ENCODE measurements at places on chromosomes 2 and 18. TPM values are rescaled to one million over a fixed set of nuclear protein-coding genes. Genes with fewer than 3 reads are reported as not detected.

The NEU4 gene
- total RNA-seq: not detected

The GPR148 gene
- total RNA-seq: 0.44 TPM

The CDH19 gene
- total RNA-seq: 0.20 TPM

The SULT1C2 gene
- 6.4 TPM for total RNA-seq

The CHN1 gene
- 1.8 TPM for total RNA-seq

The KCNJ13 gene
- total RNA-seq: 0.37 TPM

The ERCC3 gene
- 22.3 TPM for total RNA-seq

- DNase-seq: no peak
Measured at GRCh38 chr2:60473546-60473945, 79.9 kb downstream of the BCL11A start.

DNA sequence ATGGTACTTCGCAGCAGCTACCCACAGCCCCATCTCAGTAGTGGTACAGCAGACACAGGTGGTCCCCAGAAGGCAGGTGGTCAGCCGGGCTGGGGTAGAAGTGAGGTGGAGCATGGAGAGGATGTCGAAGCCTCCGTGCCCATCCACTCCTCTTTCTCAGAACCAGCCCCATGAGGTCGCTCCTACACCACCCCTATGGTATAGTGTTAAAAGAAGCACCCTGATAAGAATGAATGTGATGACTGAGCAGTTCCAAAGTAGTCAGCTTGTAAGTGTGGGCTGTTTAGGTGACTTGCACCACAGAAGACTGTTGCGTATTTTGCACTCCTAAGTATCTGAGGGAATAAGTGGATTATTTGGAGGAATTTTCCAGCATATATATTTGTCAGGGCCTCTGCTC lies 111.3 kb downstream of the WDSUB1 start:
- DNase-seq: no peak

- DNase-seq: no peak
Measured at GRCh38 chr2:134504586-134505336, 214.0 kb downstream of the TMEM163 start.

GRCh38 chr2:59665021-59665420 lies 888.4 kb downstream of the BCL11A start:
- DNase-seq: no peak

DNA sequence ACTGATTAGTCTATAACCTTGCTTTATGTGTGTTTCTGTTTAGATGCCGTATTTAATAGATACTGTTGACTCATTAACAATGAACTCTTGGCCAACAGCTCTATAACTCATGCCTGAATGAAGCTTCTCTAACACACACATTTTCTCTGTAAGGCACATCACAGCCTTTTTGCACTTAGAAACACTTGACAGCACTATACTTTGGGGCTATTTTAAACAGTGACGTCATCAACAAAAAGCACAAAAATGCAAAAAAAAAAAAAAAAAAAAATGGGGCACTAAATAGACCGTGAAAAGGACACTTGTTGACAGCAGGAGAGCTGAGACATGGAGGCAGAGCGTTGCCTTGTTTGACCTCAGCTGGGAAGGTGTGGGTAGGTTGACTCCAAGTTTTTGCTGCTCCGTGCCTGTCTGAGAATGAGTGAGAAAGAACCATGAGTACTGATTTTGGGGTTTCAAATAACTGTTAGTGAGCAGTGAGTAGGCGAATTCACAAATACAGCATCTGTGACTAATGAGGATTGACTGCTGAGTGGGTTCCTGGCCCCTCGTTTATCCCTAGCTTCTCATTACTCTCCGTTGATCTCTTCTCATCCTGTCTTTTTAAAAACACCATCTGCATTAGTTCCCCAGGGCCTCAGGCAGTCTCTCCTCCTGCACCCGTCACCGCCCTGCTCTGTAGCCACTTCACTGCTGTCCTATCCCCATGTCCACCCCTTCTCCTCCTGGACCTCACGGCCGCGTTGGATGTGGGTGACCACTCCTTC lies 24.4 kb downstream of the SPP2 start:
- no peak for DNase-seq

- DNase-seq: no peak
Measured at GRCh38 chr2:99821039-99821438, 321.4 kb downstream of the AFF3 start.

DNA sequence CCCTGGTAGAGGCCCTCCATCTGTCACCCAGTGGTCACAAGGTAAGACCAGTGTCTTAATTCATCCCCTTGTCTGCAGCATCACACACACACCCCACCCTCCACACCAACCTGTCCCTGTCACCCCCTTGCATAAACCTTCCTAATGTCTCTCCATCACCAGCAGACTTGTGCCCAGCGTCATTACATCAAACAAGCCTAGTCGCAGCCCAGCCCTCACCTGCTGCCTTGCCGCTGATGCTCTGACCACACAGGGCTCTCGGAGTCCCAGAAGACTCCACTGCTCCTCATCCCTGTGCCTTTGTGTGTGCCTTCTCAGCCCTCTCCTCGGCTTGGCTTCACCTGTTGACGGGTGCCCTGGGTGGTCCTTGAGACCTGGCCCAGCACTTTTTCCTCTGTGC lies 171.2 kb downstream of the GLI2 start:
- DNase-seq: no peak

GRCh38 chr18:63951302-63951705 lies 2.2 kb downstream of the HMSD start:
- no peak for DNase-seq

- DNase-seq: no peak
Measured at GRCh38 chr2:197862246-197862955, 58.0 kb downstream of the PLCL1 start.

DNA sequence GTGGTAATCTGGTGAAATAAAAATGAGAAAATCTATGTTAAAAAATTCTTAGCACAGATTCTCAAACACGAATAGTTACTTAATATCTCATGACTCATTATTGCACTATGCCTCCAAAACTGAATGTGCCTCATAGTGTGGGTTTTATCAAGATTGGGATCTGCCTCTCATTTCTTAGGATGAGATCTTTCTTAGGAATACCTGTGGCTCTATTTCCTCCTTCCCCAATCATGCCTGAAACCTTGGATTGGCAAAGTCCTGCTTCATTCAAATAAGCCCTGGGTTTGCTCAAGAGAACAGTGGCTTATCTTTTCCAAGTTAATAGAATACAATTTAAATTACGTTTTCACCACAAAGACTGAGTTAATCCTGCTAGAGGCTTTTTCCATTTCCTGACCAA lies 100.3 kb downstream of the DPP10 start:
- DNase-seq: no peak

DNA sequence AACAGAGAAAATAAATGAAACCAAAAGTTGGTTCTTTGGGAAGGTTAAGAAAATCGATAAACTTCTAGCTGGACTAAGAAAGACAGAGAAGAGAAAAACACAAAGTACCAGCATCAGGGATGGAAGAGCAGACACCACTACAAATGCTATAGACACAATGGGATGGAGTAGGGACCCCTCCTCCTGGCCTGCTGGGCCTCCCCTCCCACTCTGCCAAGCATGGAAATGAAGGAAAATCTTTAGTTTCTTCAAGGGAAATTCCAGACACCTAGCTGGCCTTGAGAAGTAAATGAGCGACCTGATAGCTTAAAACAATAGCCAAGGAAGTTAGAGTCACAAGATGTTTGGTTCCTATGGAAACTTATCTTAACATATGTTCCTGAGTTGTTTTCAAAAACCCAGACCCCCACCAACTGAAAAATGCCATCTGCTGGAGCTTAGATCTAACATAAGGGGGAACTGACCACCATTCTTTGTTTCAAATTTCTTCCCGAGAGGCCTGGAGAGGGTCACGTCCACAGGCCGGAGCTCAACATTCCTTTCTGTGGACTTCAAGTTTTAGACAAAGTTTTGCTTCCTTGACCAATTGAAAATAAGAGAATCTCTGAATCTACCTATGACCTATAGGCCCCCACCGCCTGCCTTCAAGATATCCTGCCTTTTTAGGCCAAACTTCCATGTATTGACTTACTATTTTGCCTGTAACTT lies 101.9 kb downstream of the BIN1 start:
- DNase-seq: no peak

DNA sequence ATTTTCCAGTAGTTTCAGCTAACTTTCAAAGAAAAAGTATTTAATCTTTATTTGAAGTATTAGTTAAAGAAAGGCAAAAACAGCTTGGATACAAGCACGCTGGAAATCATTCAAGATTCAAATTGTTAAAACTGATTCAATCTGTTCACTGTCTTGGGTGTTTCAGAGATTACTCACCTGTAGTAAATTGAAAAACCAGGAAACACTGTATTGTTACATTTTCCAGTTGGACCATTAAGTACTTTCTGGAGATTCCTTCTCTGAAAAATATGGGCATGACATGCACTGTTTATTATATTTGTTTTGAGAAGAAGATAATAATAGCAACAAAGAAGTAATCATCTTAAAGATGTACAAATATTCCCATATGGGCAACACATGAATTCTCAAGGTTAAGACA lies 196.1 kb downstream of the UBE2E3 start:
- no peak for DNase-seq

GRCh38 chr2:61905372-61906185 lies at the start of gene COMMD1:
Gene COMMD1 (plus strand): TSS chr2:61905674. CDS start chr2:61905679, 5 bp downstream.
- DNase-seq: peak; percentile 95

DNA sequence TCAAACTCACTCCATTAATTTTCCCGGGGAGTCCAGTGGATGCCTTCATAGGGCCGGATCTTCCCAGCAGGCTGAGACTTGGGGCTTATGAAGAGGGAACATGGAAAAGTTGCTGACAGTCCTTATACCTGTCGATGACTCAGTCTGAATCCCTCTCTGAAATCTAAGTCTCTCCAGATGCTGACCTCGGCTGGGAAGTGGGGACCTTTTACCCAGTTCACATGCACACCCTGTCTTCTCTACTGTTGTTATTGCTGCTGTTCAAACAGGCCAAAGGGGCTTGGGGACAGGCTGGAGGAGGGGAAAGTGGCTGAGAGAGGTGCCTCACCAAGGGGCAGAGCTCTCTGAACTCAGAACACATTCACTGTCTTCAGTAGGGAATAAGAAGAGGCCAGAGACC lies 4.1 kb upstream of the TNP1 start:
- DNase-seq: no peak

DNA sequence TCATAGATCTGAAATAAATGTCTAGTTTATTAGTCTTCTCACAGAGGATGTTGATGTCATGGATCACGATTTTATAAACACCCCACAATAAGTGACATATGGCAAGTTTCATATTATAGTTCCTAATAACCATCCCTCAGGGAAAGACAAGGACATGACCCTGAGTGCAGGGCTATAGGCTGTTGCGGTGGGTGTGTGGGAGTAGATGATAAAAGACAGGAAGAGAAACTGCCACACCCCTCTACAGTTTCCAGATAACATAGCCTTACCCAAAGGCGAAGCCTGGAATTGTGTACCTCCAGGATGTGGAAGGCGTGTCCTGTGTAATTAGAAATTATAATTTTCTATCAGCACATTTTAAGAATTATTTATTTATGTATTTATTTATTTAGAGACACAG lies 2.4 kb upstream of the NEDD4L start:
- DNase-seq: no peak

GRCh38 chr2:42850016-42850805 lies 57.8 kb upstream of the HAAO start:
- DNase-seq: peak; percentile 28

DNA sequence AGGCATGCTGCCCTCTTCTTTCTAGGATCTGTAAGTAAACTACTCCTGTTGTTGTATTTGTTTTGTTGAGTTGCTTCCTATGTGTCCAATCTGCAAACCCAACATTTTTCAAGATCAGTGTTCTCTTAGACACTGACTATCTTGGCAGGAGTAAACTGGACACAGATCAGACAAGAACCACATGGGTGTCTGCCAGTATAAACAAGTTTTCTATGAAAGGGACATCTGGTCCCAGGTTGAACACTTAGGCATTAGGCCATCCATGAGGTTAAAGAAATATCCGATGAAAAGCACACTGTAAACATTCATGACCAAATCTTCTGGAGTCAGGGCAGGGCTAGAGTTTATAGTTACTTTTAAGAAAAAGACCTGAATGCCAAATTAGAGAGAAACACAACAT lies 441.8 kb downstream of the NYAP2 start:
- DNase-seq: no peak

DNA sequence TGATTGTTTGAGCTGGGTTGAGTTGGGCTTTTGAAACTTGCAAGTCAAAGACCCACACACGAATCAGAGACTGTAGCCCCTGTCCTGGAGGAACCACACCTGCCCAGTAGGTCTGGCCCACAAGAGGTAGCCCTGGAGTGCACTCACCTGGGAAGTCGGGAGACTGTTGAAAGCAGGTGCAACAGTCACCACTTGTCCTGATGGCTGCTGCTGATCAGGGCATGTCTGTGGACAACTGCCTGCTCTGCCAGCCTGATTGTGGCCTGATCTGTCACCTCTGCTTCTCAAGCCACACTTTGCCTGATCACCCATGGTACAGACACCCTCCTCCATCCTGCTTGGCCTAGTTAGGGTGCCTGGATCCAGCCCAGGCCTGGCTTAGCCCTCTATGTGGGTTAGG lies 105.0 kb upstream of the HAAO start:
- DNase-seq: no peak

DNA sequence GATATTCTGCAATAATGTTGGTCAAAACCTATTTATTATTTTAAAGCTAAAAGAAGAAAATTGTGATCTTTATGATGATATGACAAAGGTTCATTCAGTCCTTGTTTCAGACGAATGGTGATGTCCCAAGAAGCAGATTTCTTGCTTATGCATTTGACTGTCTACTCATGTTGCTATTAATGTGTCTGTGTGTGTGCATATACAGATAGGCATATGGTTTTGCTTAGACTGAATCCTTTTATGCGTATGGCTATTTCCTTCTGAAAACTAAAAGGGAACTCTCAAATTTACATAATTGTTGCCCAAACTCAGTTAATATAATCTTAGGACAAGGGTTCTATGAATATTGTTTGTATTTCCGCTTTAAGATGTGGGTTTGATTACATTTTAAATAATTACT lies 632.3 kb upstream of the SETBP1 start:
- no peak for DNase-seq

DNA sequence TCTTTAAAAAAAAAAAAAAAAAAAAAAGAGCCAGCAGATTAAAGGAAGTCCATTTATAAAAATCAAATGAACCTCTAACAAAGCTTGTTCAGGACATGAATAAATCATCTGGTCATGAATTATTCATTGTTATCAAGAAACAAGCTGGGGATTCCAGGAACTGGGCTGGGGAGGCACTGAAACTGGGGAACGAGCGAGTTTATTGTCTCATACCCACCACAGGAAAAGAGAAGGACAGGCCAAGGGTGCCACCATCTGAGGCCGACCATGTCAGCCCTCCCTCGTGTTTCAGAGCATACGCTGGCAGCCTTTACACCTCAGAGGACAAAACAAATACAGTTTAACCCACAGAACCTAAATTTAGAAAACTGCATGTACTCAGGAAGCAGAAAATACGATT lies 164.2 kb downstream of the VWC2L start:
- DNase-seq: no peak

DNA sequence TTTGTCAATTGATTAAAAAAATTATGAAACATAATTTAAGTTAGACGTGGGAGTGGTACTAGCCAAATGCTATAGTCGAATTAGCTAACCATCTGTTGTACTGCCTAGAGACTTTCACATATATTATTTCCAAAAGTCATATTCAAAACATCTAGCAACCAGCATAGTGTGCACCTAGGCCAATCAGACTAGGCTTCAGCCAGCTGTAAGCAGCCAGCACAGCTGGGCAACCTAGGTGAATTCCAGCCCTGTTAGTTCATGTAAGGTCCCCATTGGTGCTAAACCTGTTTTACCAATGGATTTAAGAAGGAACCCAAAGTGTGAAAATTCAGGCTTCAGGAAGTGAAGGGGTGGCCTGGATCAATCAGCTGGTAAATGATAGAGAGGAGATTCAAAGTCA lies 144.3 kb downstream of the BCL2 start:
- no peak for DNase-seq
